Foreskin fibroblast (primary cell): ENCODE measurements at places on chromosomes 2 and 18.

DNA sequence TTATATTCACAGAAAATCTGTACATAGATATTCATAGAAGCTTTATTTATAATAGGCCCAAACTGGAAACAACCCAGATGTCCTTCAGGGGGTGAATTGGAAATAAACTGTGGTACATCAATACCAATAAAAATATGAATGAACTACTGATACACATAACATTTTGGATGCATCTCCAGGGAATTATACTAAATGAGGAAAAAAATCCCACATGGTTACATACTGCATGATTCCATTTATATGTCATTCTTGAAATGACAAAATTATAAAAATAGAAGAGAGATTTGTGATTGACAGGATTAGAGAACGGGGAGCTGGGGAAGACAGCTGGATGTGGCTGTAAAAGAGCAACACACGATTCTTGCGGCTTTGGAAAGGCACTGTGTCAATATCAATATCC, 435.0 kb downstream of the TMEM182 start:
- no peak for DNase-seq

DNA sequence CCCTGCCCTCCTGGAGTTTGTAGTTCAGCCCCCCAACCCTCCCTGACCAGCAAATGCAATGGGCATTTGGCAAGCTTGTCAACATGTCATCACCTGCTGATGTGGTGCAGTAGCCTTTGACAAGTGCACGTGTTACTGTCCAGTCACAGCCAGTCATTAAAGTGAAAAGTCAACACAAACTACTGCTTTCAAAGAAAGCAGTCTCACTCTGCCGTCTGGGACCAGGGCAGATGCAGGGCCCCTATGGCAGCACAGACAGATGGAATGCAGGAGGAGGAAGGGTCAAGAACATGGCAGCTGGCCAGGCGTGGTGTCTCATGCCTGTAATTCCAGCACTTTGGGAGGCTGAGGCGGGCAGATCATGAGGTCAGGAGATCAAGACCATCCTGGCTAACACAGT, 222.4 kb upstream of the OSR1 start:
- peak; percentile 26 for DNase-seq

- no peak for DNase-seq
These were observed 784 bp downstream of the EDAR start for GRCh38 chr2:108988076-108988795.

DNA sequence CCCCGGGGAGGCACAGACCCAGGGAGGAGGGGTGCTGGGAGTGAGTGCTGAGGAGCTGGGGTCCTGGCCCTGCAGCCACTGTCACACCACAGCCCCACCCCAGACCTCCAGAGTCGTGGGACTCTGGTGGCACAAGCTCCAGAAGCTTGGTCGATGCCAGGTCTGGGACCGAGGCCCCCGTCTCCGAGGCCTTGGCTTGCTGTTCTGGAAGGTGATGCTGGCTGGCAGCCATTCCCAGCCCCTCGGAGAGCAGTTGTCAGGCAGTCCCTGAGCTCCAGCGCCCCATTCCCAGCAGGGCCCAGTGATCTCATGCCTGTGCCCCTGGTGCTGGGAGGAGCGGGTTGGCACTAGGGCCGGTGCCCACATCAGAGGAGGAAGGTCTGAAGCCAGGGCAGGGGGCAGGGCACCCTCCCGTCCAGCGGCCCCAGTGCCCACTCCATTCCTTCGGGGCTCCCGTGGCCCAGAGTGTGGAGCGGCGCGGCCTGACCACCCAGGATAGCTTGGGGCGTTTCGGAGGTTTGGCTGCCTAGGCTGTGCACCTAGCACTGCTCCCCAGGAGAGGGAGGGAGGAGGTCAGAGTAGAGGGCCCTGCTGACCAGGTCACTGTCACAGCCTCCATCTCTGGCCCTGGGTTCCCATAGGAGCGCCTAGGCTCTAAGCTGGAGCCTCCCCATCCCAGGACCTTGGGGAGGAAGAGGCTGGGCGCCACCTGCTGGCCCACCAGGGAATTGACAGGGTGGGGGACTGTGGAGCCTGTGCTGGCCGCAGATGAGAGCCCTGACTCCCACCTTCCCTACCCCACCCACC, 16.8 kb upstream of the ALPI start:
- peak; percentile 54 for DNase-seq

DNA sequence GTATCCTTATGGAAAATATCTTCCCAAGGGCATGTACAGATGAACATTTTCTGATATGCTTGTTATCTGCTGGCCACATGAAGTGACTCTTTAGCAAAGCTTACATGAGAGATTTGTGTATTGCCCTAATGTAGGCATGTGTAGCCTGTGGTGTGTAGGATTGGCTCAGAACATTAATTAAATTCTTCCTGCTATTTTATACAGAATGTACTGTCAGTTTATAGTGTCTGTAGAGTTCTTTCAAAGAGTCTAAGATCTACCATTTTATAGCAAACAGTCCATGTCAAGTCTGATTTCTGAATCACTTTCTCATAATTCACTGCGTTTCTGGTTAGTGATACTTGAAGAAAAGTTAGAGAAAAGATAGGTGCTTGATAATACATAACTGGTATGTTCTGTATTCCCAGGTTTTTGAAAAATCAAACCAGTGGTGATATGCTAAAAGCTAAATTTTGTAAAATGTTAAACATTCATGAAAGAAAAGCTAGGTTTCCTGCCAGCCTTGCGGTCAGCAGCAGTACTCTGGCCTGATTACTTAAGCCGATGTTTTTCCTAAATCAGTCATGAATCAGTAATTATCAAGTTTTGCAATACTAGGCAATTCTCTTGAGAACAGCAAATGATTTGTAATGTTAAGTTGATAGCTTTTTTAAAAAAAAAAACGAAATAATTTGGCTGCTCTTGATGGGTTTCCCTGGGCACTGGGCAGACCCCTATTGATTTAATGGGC, 30.9 kb upstream of the EFEMP1 start:
- peak; percentile 67 for DNase-seq

- DNase-seq, result no peak
These were observed 36.5 kb downstream of the DTNA start for GRCh38 chr18:34746614-34747013.

DNA sequence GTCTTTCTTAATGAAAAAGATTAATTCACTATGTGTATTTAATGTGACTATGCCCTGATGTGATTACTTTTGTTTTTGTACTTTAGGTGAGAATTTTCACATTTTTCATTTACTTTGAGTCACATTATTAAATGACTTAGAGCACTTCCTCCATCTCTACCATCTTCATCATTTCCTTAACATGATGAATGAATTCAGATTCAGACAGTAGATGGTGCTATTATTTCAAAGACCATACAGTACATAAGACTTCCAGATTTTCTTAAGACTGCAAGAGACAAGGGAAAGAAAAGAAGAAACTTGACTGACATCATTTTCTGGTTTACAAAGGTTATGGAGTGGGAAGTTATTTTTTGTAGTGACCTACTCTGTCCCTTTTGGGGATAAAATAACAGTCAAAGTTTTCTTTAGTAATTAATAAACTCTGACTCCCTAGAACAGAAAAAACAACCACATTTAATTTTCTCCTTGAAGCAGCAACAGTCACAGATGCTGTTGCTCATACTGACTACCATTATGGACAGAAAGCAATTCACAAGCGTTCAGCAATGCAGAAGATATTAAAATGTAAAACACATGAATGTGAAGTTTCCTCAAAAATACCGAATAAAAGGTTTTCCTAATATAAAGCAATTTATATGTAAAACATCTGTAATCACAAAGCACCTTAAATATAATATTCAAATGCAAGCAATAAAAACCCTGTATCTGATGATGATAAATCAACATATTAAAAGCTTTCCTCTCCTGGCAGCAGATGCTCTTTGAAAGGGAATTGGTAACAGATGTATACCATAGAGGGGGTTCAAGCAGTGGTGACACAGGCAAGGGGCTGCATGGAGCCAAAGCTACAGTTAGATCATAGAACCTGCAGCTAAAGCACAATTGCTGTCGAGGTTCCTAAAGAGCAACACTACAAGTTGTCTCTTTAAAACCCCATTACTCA, 1010.9 kb upstream of the NXPH2 start:
- peak; percentile 7 for DNase-seq

DNA sequence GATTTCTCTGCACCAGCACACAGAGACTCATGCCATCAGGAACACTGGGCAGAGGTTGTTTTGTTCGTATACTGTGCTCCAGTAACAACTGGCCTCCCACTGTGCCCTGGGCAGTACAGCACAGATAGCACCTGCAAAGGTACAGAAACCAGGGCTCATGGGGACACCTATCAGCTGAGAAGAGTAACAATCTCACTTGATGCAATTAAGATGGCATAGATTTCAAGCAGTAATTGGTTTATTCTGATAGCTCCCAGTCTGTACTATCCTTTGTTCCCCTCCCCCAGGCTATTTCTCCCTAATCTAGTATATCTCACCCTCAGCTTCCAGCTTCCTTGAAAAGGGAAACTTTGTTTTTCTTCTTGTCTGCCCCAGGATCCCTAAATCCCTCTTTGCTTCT, 343.9 kb upstream of the MMADHC start:
- DNase-seq, result no peak

DNA sequence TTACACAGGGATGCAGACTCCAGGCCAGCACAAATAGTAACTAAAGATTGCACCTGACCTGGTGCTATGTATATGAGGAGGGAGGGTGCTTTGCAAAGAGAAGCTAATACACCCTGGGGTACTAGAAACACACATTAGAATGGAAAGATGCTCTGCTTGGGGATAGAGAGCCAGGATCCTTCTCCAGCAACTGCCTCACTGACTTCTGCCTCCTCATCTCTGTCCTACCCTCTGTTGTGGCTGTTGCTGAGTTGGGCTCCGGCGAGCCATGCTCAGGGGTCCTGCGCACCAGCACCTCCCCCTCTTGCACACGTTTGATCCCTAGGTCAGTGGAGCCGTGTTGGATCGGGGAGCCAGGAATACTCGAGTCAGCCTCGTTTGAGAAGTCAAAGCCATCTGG, 23.7 kb upstream of the ORC2 start:
- DNase-seq, result no peak

GRCh38 chr2:11033114-11033513, 121.4 kb downstream of the KCNF1 start:
- DNase-seq, result no peak

DNA sequence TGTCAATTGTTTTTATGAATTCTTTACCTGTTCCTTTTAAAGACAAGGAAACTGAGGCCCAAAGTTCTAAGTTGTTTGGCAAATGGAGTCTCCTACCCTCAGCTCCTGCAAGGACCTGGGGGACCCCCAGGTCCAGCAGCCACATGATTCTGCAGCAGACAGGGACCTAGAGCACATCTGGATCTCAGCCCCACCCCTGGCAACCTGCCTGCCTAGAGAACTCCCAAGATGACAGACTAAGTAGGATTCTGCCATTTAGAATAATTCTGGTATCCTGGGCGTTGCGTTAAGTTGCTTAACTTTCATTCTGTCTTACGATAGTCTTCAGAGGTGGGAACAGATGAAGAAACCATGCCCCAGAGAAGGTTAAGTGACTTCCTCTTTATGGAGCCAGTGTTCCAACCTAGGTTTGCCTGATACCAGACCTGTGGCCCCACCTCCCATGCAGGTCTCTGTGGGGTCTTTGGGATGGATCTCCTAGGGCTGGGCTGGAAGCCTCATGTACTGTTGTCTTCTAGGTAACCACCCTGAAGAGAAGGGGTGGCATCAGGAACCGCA, 5.6 kb upstream of the CENPA start:
- DNase-seq, result no peak

DNA sequence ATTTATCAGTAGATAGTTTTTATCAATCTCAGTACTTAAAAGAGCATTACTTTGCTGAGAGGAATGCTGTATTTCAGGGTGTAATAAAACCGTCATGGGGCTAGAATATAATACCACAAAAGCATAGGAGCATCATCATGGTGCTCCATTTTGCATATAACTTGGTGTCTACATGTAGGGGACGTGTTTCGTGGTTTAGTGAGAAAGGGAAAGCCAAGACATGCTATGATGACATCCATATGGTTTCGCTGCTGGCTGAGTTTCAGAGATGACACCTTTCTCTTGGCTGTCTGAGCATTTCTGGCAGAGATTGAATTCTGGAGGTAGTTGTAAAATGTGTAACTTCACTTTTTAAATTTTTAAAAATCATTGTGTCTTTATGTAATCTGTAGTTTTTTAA, 32.4 kb downstream of the WDR43 start:
- peak; percentile 27 for DNase-seq

GRCh38 chr2:30422444-30423040, 24.5 kb upstream of the LCLAT1 start:
- peak; percentile 26 for DNase-seq

- DNase-seq, result peak; percentile 45
These were observed 146.6 kb upstream of the DLX2 start for GRCh38 chr2:172249334-172249733.

DNA sequence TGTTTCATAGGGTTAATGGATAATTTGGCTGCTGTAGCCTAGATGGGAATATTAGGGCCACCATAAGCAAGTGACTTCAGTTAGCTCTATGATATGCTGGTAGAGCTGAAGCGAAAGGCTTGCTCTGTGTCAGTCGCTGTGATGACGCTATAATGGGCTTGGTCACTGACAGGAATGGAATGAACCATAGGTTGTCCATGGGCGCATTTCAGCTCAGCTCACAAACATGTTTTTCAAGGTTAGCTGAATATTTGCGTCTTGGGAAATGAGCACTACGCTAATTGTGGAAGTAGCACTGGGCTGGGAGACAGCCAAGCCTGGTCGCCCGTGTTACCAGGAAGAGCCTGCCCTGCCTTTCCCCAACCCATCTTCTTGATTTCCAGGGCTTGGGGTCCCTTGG, 3.2 kb upstream of the MYO7B start:
- DNase-seq, result no peak

- DNase-seq, result no peak
These were observed 41.1 kb downstream of the TMEM185B start for GRCh38 chr2:120182019-120182560.

DNA sequence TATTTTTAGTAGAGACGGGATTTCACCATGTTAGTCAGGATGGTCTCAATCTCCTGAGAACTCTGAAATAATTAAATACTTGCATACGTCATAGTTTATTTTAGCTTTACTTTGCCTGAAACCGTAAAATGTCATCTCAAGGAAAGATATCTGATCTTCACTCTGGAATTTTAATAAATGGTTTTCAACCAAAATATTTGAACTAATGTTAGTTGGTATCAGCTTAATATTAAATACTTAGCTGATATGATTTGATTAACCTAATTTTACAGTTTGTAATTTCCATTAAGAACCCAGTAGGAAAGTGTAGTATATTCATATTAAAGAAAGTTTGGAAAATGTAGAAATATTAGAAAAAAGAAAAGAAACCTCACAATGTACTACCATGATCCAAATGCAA, 41.4 kb upstream of the STON1 start:
- no peak for DNase-seq

DNA sequence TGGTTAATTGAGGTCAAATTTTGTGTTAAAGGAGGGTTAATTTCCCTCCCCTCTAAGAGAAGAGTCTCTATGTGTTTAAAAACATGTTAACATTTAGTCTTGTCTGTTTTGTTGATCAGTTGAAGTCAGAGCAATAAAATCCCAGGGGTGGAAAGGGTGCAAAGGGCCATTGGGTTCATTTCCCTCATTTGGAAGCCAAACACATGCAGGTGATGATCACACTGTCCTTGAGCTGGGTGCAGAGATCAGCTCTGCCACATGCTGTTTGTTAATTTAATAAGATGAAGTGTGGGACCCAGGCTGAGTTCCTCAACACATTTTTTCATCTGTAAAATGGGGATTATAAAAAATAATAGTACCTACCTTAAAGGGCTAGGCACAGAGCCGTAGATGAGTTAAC, 260.9 kb downstream of the LPIN1 start:
- no peak for DNase-seq
